Effector memory CD8-positive, alpha-beta T cell (primary cell): ENCODE measurements at places on chromosomes 2 and 18.

GRCh38 chr2:48398285-48399002 is 131.5 kb upstream of the STON1 start:
- DNase-seq = no peak

GRCh38 chr2:193584522-193584938 is 1389.8 kb upstream of the TMEFF2 start:
- DNase-seq = no peak

DNA sequence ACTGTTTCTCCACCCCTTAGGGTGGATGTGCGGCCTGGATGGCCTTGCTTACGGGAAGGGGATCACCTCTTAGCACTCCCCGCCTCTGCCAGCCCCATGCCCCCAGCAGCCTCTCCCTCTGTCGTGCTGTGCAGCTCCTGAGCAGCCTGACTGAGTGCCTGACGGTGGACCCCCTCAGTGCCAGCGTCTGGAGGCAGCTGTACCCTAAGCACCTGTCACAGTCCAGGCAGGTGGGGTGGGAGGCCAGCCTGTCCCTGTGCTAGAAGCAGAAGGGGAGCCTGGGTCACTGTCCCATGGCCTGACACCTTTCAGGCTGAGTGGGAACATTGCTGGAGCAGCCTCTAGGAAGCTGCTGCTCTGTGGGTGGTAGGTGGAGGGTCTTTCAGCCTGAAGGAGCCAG is 5.2 kb downstream of the TMEM214 start:
- DNase-seq = no peak

DNA sequence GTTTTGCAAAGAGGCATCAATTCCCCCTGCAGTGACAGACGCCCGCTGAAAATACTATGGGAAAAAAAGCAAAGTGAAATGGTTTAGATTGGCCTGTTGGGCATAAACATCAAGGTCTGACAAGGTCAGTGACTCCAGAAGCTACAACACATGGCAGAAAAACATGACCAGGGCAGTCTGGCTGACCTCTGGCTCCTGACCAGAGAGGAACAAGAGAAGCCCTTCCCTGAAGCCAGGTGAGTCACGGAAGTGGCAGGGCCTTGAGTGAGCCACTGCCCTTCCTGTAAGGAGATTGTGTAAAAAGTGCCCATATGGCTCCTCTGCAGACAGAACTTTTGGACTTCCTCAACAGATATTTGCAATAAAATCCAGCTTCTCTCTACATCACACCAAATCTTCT is 72.0 kb downstream of the DNER start:
- no peak for DNase-seq

- no peak for DNase-seq
Measured at GRCh38 chr18:70219688-70220087, 14.2 kb upstream of the RTTN start.

DNA sequence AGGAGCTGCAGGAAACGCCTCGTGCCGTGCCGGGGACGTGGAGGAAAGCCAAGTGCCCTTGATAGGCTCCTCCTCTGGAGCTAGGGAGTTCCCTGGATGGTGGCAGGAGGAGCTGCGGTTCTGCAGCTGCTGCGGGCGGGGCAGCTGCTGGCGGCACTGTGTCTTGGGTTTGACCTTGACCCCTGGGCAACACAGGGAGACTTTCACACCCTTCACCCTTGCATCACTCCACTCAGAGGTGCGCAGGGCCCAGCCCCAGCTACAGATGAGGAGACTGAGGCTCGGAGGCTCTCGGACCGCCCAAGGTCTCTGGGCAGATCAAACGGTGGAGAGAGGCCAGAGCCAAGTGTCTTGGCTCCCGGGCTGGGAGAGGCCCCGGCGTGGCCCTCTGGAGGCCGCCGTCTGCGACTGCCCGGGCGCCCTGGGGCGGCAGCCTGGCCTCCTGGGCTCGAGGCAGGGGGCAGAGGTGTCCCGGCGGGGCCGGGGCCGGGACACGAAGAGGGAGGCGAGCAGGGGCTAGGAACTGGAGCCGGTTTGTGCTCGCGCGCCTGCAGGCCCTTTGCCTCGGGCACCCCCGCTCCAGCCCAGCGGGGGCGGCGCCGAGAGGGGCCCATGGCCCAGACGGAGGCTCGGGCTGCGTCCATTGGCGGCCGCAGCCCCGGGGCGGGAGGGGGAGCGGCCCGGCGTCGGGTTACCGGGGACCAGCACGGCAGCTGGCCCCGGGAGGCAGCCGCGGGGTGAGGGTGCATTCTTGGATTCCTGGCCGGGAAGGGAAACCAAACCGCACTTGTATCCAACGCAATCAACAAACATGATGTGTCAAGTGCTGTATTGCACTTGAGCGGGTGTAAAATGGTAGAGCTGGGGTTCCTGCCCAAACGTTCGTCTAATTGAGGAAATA is 129.6 kb upstream of the SLC1A4 start:
- no peak for DNase-seq

- no peak for DNase-seq
Measured at GRCh38 chr18:5311301-5311989, 15.9 kb upstream of the ZBTB14 start.

- no peak for DNase-seq
Measured at GRCh38 chr2:100238471-100238870, 83.8 kb downstream of the LONRF2 start.

- DNase-seq = no peak
Measured at GRCh38 chr18:9419956-9420631, 55.2 kb upstream of the RALBP1 start.

- no peak for DNase-seq
Measured at GRCh38 chr2:122105171-122105876, 349.9 kb downstream of the TSN start.

- no peak for DNase-seq
Measured at GRCh38 chr2:228681426-228681825, 499.9 kb upstream of the SPHKAP start.

DNA sequence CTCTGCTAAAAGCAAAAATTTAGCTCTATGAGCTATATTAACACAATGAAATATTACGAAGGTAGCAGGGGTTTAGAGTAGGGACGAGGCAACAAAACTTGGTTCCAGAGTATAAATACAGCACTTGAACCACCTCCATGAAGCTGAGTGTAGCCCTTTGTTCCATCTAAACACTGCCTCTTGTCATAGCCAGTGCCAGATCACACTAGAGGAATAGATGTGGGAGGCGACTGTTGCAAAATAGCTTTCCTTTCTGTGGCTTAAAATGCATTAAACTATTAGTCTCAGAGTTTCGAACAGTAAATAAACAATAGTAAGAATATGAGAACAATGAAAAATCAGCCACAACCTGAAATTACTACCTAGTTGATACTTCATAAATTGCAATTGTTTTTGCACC is 29.8 kb downstream of the PIEZO2 start:
- no peak for DNase-seq

- no peak for DNase-seq
Measured at GRCh38 chr2:48144777-48145176, 238.5 kb upstream of the FBXO11 start.

DNA sequence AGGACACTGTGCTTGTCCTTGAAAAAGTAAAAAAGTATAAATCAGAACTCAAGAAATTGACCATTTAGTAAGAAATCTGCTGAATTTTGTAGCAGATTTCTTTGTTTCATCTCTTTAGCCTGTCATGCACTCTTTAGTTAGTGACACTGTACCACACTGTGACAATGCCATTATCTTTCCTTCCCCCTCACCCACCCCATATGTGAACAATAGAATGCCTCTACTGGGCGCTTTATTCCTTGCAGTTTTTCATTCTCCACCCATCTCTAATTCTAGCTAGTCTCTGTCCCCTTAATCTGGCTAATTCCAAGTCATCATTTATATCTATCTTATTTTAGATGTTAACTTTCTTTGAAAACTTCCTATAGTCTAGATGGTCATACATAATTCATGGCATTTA is 241.0 kb downstream of the LRP1B start:
- no peak for DNase-seq

GRCh38 chr18:79186649-79187048 is 117.5 kb downstream of the ATP9B start:
- DNase-seq = no peak

DNA sequence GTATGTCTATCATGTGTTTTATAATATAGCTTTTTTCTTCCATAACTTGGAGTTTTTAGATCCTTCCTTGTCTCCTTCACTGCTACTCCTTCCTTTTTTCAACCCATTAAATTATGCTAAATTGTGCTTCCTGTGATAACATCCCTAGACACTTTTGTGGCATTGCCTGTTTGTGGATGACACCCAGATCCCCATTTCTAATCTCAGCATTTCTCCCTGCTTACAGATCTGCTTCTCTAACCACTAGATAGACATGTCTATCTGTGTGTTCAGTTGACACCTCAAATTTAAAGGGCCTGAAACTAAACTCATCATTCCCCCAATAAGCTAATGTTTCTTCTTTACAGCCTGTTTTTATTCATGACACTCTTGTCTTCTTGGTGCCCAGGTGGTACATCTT is 244.8 kb downstream of the BABAM2 start:
- DNase-seq = no peak

DNA sequence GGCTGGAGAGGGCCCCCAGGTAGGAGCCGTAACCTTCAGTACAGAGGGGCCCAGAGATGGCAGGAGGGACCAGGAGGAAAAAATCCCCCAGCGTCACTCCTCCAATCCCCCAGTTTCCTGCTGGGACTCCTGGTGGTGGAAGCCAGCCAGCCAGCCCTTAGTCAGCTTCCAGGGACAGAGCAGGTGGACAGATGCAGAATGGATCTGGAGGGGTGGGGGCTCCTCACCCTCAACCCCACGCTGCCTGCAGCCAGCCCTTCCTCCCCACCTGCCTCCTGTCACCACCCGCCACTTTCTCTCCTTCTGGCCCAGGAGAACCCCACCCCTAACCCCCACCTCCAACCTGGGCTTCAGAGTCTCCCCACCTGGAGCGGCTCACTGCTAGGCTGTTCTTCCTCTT is 21.1 kb downstream of the EMX1 start:
- DNase-seq = no peak
